ENCODE measurements at places on chromosomes 2 and 18.

DNA sequence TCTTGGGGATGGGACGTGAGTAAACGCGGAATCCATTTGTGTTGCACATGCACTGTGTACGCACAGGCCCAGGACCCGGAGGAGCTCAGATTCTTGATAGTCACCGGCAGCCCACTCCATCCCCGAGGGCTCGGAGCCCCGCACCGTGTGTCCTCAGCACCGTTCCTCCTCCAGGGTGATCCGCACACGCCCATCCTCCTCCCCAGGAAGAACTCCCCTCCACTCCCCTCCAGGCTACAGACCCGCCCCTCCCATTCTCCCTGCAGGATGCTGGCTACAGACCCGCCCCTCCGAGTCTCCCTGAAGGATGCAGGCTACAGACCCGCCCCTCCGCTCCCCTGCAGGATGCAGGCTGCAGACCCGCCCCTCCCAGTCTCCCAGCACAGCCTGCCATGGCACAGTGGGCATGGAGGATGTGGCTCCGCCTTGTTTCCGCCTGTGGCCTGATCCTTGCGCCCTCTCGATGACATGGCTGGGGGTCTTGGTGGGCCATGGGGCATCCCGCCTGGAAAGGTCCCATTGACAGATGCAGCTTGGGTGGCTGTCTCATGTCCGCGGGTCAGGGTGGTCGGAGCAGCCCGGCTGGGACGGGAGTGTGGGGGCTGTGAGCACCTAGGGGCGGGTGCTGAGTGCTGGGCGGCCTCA is 14.1 kb downstream of the CTDP1 start:
- DNase-seq: no peak

DNA sequence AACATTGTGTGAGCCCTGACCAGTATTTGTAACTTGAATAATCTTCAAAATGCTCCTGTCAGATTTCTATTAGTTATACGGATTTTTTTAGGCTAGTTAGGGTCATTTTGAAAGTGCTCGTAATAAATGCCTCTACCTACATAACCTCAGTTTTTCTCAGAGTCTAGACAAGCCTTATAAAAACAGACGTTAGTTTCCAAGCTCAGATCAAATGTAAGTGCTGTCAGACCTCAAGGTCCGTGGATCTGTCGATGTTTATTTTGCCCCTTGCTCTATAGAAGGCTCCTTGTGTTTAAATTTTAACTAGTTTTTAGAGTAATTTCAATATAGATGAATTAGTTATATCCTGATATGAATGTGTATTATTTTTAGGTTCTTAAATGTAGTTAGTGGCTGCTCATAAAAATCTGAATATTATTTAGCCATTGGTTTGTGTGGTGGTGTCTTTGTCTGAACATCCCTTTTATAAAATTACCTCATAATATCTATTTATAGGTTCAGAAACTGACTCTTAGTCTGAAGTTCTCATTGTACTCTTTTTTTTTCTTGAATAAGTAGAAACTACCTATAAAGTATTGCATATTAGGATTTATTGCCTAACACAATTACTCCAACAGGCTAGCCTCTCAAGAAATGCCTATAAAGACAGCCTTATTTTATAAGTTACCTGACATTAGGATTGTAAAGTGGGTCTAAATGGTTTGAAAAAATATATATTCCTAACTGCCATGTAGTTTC is 71.1 kb downstream of the MTA3 start:
- no peak for DNase-seq

DNA sequence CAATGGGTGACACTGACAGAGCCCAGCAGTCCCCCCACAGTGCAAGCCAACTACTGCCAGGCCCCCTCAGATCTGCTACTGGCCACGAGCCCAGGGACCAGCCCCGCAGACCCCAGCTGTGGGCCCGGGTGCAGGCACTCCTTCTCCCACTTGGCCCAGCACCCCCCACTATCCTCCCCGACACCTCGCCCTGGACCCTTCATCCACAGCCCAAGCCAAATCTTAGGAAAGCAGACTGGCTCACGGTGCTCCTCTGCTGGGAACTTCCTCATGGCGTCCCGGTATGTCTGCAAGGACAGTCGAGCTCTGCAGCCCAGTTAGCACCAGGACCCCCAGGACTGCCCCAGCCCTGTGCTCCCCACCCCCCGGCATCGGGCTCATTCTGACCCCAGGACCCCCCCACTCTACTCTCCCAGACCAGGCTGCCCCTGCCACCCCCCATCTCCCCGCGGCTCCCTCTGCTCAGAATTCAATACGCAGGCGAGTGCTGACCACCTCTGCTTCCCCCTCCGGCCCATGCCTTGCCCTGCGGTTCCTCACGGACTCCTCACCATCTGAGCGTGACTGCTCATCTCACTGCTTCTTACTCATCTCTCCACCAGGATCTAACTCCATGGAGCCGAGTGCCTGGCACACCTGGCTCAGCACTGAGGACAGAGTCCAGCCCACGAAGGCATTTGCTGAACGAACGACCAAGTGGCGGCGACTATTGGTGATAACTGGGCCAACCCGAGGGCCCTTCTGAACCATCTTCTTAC is 85.7 kb downstream of the PXDN start:
- no peak for DNase-seq

- no peak for DNase-seq
These were observed 1.2 kb downstream of the SLC35F5 start for GRCh38 chr2:113755035-113755834.

- DNase-seq: no peak
These were observed 23.3 kb upstream of the LMAN1 start for GRCh38 chr18:59382383-59382782.

DNA sequence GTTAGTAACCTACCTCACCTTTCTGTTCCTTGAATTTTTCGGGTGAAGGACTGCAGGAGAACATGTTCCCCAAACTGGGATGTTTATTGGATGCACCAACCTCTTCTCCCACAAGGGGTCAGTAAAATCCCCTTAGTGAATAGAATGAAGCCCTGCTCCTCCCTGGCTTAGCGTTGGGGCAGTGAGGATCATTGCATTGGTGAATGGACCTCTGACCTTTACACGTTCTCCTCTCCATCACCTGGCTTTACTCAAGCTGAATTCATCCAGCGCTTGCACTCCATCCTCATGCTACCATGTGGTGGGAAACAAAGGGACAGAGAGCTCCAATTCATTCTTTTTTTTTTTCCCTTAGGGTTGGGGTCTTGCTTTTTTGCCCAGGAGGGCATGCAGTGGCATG is 157.2 kb downstream of the MIB1 start:
- no peak for DNase-seq

DNA sequence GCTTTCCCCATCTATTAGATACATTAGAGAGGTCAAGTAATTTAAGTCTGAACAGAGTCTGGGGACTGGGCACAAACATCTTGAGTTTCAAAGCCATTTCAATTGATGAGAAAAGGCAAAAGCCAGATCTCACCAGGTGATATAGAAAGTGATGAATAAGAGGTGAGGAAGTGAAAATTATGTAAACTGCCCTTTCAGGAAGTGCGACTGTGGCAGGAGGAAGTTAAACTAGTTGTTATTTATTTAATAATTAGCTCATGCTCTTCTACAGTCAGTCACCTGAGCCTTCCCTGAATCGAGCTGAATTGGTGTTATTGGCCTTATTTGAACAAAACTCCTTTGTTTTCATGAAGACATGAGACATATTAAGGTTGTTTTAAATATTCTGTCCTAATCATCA is 115.1 kb downstream of the CDH20 start:
- no peak for DNase-seq

GRCh38 chr2:206942592-206943478 is 3.5 kb downstream of the CPO start:
- no peak for DNase-seq

GRCh38 chr2:170369894-170370293 is 191.9 kb downstream of the MYO3B start:
- DNase-seq: no peak

DNA sequence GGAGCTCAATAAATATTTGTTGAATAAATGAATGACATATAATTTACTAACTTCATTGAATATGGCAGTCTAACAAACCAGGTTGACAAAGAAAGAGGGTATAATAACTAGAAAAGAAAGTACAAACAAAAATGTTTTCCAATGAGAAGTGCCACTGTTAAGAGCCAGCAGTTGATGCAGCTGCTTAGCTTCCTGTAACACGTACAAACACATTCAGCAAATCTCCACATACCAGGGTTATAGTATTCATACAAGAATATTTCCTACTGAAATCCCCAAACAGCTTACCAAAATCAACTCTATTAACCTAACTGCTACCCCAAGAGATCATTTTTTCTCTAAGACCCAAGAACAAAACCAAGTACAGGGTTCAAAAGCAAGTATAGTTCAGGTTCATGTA is 77.7 kb downstream of the THADA start:
- no peak for DNase-seq

- DNase-seq: no peak
These were observed 23.0 kb downstream of the RTP5 start for GRCh38 chr2:241892299-241893137.

DNA sequence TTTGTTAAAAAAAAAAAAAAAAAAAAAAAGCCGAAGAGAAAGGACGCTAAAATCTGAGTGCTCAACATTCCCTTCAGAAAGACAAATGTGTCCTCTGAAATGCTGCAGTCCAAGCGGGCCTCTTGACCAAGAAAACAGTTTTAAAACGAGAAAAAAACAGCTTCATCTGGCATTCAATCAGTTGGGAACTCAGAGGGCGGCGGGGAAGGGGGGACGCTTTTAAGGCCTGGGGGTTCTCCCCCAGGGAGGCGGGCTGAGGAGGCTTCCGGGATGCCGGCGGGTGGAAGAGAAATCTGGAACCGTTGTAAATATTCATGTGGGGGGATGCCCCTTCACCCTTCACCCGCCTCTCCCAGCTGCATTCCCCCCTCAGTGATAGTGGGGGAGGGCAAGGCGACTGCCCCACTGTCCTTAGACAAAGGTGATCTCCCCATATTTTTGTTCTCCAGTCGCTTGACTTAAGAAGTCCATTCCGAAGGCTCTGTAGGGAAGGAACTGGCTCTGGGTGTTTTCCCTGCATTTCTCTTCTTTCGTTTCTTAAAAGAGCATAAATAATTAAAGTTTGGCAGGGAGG is 3.3 kb upstream of the HOXD11 start:
- DNase-seq: no peak

DNA sequence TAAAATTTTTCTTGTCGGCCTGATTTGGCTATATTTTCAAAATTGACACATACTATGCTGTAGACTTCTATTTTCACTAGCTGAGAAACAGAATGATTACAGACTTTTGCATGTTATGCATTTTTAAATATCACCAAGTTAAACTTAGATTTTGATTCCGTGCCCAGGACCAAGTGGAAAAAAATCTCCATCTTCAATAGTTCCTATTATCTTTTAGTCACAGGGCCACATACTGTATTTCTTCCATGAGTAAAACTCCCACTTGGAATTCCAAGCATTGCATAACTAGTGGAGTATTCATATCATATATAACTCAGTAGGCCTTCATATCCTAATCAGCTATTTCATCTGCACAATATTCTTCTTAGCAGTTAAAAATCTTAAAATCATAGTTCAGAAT is 470.9 kb downstream of the ARHGAP15 start:
- DNase-seq: no peak

GRCh38 chr2:51219468-51219867 is 187.5 kb upstream of the NRXN1 start:
- no peak for DNase-seq

- no peak for DNase-seq
These were observed 678.1 kb upstream of the SLC8A1 start for GRCh38 chr2:41129988-41130387.

DNA sequence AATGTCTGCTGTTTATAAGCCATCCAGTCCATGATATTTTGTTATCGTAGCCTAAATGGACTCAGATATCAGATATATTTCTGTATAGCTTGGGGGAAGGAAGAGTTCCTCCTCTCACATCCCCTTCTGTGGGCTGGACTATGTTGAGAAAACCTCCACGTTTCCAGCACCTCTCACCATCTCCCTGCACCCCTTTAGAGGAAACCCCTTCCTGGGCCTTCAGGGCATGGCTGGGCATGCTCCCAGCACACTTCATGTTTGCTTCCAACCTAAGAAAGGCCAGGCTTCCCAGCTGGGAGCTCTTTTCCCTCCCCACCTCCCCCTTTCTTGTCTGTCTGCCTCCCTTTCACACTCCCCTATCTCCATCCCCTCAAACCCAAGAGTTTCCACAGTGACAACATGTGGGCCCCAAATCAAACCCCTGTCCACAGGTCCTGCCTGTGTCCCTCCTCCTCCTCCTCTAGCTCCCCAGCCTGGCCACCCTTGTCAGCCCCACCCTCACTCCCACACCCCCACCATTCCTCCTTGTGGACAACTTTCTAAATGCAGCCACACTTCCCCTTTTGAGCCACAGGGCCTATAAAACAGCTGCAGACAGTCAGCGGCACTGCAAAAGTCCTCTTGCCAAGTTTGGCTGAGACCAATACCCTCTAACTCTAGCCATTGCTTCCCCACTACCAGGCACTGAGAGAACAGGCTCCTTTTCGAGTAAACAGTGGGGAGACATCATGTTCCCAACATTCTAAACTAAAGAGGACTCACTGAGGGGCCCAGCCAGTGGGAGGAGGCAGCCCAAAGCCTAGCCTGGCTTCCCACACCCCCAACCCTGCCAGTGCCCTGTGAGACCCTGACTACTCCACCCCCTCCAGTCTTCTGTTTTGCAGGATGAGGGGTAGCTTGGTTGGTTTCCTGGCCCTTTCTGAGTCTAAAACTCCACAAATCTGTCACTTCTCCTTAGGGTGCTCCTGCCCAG is 120.5 kb downstream of the ZFP36L2 start:
- no peak for DNase-seq

DNA sequence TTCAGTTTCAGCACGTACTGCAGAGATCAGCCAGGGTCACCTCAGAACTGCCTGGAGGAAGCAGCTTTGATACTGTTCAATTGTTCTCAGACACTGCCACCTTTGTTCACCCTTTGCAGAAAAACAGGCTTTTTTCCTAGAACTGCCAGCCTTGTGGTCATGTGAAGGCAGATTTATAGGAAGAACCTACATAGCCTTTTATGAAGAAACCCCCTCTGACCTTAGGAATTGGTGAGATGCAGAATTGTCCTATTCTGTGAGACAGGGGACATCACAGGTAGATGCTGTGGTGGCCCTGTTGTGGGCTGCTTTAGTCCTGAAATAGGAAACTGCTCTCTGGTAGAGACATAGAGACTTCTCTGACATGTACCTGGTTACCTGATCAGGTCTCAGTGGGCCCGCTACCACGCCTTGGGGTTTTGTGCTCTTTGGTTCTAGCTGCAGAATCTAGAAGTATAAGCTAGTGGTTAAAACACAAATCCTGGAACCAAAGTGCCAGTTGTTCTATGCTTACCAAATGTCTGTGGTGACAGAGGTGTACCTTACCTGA is 206.6 kb downstream of the AGPS start:
- DNase-seq: no peak

DNA sequence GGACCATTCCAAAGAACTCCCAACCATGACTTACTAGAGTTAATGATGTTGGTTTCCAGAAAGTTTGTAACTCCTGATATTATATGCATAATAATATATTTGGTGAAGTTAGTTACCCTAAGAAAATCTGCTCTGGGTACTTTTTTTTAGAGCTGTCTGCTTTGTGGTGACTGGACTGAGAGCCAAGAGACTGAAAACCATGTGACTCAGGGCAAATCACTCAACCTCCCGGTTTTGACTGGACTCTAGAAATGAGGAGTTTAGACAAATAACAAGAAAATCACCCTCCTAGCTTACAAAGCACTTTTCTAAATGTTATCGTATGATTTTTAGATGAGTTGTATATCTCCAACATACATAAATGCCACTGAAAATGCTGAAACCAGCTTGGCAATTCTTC is 138.3 kb upstream of the RND3 start:
- no peak for DNase-seq
